ENCODE measurements at places on chromosomes 11 and 22.

- DNase-seq = no peak
Measured at GRCh38 chr11:1208394-1209261, 14.2 kb upstream of the MUC5B start.

GRCh38 chr22:37999640-38000272 is 15.4 kb upstream of the SOX10 start:
- peak; percentile 88 for DNase-seq

- DNase-seq = peak; percentile 4
Measured at GRCh38 chr11:16226245-16226644, 130.1 kb downstream of the SOX6 start.

GRCh38 chr22:45452565-45453379 is 39.3 kb downstream of the RIBC2 start:
- DNase-seq = no peak

DNA sequence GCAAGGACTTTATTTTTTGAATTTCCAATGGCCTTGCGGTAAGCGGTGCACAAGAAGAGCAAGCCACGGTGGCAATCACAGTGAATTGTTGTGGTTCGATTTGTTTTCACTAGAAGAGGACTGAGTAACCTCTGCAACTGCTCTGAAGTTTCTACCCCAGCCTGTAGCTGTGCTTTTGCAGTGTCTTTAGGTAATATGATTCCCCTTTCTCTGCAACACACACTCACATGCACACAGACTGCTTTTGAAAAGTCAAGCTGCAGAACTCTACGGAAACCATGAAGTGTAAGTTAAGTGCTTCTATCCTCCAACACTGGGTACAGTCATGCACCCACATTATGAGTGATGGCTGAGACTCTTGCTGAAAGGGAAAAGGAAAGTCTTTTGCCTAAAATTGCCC is 38.4 kb downstream of the CD44 start:
- peak; percentile 85 for DNase-seq

Measured in M059J (cell line).